ENCODE measurements at places on chromosomes 7 and 10. TPM values are rescaled to one million over a fixed set of nuclear protein-coding genes. Genes with fewer than 3 reads are reported as not detected.

Gene PTER
- total RNA-seq = 7.5 TPM

DNA sequence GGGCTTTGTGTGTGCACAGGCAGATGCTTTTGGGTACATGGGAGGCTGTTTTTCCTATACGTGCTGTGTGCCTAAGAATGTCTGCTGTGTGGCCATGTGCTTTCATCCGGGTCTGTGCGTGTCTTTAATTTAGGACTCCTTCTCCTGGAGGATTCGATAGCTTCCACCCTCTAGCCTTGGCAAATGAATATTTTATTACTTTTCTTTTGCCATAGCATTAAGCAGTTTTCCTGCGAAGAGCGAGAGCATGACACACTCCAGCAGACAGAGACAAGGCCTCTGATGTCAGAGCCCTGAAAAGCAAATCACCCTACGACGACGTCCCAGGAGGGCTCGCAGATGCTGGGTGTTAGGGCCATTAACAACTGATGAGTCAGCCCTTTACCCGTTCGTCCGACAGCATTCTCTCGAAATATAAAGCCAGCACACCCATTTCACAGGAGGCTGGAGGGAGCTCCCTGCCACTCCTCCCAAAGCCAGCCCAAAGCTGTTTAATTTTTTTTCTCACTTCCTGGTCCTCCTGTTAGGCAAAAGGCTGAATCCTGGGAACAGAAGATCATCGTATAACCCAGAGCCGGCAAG is 311.3 kb upstream of the ZMIZ1 start:
- peak; percentile 14 for DNase-seq

GRCh38 chr7:128941323-128941890 is 3.7 kb downstream of the IRF5 start:
- DNase-seq = no peak

DNA sequence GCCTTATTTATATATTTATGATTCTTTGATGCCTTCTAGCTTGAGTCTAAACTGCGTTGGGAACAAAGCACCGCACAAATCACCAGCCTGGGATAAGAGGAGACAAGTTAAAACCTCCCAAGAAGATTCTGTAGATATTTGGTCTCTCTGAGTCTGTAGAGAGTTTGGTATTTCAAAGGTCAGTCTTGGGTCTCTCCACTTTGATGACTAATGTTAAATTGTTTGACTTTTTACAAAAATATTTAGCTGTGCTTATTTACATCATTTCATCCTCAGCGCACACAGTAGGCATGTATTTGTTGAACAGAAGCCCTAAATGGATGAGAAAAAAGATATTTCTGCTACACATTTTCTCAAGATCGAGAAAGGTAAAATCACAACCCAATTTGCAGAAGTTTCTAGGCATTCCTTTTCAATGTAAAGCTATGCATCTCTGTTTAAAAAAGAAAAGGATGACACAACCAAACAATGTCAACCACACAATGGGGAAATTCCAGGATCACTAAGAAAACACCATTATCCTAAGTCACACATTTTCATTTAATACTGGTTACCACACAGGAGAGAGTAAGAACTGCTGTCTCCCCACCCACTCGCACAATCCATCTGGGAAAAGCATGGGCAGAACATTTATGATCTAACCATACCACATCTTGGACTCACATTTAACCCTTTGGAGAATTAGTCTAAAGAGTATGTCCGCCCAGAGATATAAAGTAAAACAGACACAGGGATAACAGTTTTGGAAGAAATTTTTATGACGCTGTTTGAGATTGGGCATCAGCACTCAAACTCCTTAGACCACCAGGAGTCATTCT is 4.4 kb downstream of the CDK6 start:
- DNase-seq = peak; percentile 69

- peak; percentile 69 for DNase-seq
These were observed at the start of gene GIMAP6 for GRCh38 chr7:150631866-150632864. Gene GIMAP6 (minus strand): TSS chr7:150632385. CDS start chr7:150630142, 2,243 bp downstream.

Gene LRRC4
- total RNA-seq = 1.0 TPM

DNA sequence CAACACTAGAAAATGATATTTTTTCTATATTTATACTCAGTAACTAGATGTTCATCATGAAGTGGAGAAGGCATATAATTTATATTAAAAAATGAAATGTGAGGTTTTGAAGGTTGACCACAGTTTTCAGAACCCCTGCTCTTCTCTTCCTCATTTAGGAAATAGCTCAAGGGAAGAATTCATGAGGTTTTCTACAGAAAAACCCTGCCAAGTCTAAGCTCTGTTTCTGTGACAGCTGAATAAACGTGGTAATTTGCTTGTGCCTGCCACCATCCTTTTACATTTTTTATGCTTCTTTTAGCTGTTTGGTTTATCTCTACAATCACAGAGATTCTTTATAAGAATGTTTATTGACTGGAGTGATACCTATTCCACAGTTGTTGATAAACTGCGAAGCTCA is 630.3 kb upstream of the POT1 start:
- DNase-seq = no peak

Gene ADAMTS14
- total RNA-seq = 0.05 TPM

Gene RP9
- 8.8 TPM for total RNA-seq

DNA sequence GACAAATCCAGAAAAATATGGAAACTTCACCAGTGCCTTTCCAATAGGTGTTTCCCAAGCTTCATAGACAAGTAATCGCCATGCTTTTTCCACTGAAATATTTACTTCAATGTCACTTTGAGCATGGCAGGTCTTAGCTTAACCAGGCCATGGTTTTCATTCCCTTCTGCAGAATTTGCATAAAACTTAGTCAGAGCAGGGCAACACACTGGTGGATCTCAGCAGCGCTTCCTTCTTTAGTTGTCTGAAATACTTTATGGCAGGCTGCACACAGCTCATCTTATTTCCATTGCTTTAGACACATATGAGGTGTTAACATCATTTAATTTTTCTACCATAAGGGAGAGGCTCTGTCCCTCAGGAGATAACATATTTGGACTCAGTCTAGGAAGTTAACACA is 102.9 kb upstream of the AHR start:
- DNase-seq = no peak

DNA sequence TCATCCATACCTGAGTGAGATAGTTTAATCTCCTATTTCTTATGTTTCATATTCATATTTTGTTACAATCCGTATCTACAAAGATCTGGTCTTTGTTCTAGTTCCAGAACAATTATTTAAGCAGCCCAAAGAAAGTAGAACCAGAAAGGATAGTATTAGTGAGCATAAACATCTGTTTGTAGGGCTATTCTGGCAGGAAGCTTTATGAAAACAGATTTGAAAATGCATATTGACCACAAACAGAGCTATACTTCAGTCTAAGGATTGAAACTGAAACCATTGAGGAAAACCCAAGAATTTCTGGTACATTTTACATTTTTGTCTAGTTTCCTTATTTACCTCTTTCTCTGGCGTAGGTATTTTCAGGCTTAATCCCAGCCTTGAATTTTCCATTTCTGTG is 28.1 kb downstream of the LRGUK start:
- no peak for DNase-seq

DNA sequence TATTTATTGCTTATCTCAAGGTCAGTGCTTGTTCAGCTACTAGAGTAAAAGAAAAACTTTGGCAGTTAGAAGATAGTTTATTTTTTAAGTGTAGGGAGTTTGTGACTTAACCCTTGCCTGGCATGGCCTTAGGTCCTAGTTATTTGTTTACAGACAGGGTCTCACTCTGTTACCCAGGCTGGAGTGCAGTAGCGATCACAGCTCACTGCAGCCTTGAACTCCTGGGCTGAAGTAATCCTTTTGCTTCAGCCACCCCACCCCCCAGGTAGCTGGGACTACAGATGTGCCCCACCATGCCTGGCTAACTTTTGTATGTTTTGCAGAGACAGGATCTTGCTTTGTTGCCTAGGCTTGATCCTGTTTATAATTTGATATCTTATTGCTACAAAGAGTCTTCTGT is 4.2 kb downstream of the ANLN start:
- DNase-seq = no peak

DNA sequence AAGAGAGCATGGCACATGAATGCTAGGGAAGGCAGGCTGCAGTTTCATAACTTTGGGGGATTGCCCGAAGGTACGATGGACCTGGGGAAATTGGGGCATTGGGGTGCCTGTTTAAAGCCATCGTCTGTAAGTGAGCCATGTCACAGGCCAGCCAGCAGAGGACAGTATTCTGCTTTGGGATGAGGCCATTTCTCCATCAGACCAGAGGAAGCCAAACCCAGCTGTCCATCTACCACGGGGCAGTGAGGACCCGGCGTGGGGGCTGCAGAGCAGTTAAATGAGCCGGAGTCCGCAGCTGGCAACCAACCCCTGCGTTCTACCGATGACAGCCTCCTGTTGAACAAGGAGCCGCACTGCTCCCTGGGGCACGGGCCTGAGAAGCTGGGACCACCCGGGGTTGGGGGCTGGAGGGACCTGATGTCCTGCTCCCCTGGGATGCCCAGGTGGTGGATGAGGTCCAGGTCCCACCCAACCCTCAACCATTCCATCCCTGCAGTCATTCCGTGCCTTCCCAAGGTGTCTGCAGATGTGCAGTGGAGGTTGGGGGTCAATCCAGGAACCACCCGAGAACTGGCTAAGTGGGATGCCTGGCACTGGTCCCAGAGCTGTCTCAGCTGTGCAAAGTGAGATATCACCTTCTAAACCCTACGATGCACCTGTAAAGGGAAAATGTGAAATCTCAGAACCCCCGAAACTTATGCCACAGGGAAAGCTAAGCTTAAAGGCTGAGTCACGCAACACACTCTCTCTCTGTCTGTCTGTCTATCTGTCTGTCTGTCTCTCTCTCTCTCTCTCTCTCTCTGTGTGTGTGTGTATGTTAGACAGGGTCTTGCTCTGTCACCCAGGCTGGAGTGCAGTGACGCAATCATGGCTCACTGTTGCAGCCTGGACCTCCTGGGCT is 12.1 kb upstream of the RHBDD2 start:
- peak; percentile 81 for DNase-seq

DNA sequence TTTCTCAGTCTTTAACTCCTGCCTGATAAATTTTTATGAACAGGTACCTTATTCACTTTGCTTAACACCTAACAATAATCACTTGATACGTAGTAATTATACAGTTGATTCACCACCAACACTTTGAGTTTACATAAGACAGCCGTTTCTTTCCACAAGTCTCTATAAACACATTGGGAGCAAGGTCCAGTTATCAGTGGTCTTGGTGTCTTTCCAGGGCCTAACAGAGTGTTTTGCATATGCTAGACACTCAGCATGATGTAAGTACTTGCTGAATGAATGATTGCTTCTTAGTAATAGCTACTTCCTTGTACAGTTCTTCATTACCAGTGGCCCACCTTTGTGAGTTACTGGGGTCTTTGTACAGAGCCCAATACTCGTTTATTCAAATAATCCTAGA is 6.4 kb downstream of the CLDN12 start:
- DNase-seq = no peak

DNA sequence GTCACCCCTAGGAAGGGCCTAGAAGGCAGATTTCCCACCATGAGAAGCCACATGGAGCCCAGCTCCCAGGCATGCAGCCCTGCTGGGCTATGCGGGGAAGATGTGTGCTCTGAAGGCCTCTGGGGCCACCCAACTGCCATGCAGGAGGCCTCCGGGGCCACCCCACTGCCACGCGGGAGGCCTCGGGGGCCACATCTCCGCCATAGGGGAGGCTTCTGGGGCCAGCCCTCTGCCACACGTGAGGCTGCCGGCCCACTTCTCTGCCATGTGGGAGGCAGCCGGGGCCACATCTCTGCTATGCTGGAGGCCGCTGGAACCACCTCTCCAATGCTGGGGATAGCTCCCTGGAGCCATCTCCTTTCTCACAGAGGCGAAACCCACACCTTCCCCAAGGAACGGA is 451.8 kb downstream of the DNAJB6 start:
- DNase-seq = no peak
